ENCODE measurements at places on chromosomes 1 and 21.

- DNase-seq = no peak
These were observed 450 bp downstream of the S100A10 start for GRCh38 chr1:151993084-151993733.

GRCh38 chr1:229579059-229579673, 20.7 kb upstream of the ABCB10 start:
- peak; percentile 21 for DNase-seq

- DNase-seq = no peak
These were observed 2.7 kb downstream of the SCYL3 start for GRCh38 chr1:169890761-169891538.

- DNase-seq = no peak
These were observed 34.0 kb downstream of the PCSK9 start for GRCh38 chr1:55073187-55073916.

DNA sequence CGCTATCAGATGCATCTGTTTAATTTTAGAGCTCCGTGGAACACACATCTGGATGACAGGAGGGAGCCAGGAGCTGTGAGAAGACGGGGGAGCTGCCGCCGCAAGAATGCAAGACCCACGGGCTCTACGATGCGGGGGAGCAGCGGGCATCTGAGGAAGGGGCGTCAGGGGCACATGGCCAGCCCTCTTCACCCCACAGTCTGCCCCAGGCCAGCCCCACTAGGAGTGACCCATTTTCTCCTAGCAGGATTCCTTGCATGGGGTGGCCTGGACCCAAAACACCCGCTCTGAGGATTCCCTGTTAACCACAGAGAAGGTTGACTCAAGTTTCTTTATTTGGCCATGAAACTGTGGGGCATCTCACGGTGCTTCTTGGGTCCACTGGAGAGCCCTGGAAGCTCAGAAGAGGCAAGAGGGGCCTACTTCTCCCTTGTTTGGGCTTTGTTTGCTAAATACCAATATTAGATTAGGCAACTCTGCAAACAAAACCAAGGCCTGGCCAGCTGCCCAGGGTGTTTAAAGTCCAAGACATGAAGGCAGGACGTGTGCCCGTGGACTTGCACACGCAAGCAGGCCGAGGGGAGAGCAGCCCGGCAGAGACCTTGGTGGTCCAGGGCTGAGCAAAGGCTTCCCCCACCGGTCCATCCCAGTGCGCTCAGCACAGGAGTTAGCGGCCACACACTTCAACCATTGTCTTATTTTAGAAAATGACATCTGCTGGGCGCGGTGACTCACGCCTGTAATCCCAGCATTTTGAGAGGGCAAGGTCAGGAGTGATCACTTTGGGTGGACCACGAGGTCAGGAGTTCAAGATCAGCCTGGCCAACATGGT, 89.8 kb downstream of the DHRS3 start:
- peak; percentile 43 for DNase-seq

- no peak for DNase-seq
These were observed 43.9 kb downstream of the DUSP10 start for GRCh38 chr1:221697923-221698425.

GRCh38 chr1:54178296-54179070, 21.3 kb downstream of the CYB5RL start:
- no peak for DNase-seq

DNA sequence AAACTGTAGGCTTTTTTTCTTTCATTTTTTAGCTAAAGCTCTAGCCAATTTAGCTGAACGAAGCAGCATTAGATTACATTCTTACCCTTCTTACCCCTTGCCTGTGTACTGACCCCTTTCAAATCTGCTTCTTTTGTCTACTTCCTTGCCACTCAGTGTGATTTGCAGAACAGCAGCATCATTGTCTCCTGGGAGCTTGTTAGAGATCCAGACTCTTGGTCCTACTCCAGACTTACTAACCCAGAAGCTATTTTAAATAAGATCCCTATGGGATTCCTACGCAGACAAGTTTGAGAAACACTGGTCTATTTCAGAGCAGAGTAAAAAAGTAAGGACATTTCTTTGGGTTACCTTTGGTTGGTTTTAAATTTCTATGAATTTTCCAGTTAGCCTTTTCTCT, 13.8 kb downstream of the LRRC39 start:
- peak; percentile 75 for DNase-seq

DNA sequence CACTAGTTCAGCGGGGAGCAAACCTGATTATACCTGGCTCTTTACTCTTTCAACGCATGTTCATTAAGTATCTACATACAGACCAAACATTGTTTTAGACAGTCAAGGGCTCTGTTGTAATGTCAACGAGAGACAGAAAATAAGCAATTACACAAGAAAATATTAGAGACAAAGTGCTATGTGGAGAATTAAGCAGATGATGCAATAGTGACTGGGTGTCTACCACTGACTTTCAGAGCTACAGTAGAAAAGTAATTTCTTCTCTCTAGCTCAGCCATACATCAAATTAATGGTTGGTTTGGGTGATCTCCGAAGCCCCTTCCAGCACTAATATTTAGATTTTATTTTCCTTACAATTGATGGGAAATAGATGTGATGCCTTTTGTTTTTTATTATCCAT, 23.3 kb downstream of the FYB2 start:
- DNase-seq = no peak

DNA sequence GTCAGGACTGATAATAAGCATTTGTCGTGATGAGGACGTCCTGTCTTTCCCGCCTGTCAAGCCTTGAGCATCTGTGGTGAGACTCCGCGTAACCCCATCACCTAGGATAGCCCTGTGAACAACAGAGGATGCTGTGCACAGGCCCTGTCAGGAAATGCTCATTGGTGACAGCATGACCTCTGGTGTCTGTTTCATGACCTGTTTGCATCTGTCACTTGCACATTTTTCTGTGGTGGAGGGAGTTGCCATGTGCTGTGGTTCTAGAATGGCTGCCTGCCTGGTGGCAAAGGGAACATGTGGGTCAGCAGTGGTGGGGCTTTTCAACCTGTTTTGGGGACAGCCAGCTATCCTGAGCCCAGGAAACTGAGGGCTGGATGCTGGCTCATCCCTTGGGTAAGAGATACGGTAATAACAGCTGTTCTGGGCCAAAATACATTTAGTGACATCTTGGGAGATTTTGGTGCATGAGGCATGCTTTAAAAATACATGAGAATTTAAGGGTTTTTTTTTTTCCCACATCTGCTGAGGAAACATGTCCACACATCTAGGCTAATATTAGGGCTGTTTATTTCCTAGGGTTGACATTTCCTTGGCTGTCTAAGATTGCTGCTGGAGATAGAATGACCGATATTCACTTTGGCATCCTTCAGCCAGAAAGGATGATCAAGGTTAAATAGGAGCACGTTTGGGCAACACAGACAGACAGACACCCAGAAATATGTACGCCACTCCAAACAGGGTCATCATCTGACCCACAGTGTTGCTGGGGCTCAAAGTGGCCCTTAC, 52.9 kb downstream of the KCNC4 start:
- no peak for DNase-seq

GRCh38 chr1:228405200-228405978, 1.2 kb downstream of the TRIM11 start:
- DNase-seq = no peak

GRCh38 chr1:219529116-219529515, 83.8 kb downstream of the ZC3H11B start:
- DNase-seq = no peak

DNA sequence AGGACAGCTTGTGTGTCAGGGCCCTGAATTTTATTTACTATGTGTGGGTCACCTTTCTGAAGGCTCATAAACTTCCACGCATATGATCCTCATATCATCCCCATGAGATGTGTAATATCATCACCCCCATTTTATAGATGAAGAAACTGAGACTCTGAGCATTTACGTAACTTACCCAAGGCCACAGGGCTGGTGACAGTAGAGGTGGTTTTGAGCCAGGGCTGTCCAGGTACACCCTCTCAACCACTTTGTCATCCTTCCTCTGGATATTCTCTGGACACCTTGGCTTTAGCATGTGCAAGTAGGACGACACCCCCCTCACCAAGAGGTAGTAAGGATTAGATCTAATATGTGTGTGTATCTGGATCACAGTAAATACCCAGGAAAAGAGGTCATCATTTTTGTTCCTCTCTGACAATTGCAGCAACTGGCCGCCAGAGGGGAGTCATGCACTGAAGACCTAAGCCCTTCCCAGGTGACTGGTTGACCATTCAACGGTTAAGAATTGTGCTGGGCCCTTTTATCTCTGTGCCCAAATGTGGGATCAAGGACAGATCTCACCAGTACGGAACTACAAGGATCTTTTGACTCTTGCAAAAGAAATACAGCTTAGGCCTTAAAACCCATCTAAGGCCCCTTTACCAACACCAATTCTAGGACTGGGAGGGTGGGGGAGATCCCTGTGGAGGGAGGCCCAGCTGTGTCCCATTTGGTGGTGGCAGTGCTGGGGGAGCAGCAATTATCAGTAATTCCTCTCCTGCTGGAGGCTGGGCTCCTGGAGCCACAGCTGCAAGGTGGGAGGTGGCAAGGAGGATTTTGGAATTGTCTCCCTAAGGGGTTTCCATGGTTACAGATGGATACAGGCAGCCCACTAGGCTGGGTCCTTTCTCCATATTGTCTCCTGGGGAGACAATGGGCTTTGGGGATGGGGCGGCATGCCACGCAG, 13.7 kb upstream of the E2F2 start:
- peak; percentile 81 for DNase-seq

GRCh38 chr1:36961062-36961615, 73.2 kb downstream of the GRIK3 start:
- DNase-seq = no peak

GRCh38 chr21:46294647-46295176, 8.6 kb downstream of the YBEY start:
- peak; percentile 55 for DNase-seq

Measured in brain microvascular endothelial cell (primary cell).